ENCODE measurements at places on chromosomes 4 and X.

GRCh38 chr4:118969359-118969758 lies 80.7 kb downstream of the SYNPO2 start:
- DNase-seq: peak; percentile 71

DNA sequence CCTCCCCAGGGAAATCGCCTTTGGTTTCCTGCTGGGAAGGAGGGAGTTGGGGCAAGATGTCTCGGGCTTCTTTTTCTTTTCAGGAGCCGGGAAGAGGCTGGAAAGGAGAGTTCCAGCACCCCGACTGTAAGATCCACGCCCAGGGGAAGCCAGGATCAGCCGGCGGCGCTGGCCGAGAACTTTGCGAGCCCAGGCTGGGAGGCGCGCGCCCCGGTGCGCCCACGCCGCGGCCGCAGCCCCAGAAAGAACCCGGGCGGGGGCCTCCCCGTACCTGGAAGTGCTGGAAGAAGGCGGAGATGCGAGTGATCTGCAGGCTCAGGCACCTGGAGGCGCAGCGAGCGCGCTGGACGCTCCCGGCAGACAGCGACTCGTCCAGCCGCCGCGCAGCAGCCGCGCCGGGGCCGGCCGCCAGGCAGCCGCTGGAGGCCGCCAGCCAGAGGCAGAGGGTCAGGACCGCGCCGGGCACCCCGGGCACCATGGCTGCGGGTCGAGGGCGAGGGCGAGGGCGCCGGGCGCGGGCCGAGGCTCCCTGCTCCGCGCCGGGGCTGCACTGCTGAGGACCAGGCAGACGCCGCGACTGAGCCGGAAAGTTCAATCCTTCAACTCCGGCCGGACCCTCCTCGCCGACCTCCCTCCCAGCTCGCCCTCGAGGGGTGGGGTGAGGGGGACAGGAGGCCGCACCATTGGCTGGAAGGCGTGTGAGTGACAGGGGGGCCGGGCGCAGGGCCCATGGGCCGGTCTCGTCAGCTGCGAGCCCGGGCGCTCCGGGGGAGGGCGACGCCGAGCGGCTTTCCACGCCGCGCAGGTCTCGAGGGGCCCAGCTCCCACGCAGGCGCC lies at the start of gene ANOS1:
Gene ANOS1, minus strand, starts transcription at position 579 of the 837 bp plus-strand sequence. Its CDS starts 101 bp downstream, at position 478.
- peak; percentile 4 for DNase-seq

GRCh38 chr4:6177587-6178197 lies 22.7 kb downstream of the JAKMIP1 start:
- no peak for DNase-seq

- DNase-seq: no peak
Measured at GRCh38 chr4:72991873-72992272, 77.6 kb downstream of the COX18 start.

GRCh38 chr4:87932718-87933141 lies 42.8 kb upstream of the SPP1 start:
- DNase-seq: no peak

GRCh38 chr4:74934888-74935287 lies 2.0 kb downstream of the PARM1 start:
- DNase-seq: no peak

GRCh38 chr4:163941221-163941905 lies 446.9 kb downstream of the TMA16 start:
- DNase-seq: no peak

DNA sequence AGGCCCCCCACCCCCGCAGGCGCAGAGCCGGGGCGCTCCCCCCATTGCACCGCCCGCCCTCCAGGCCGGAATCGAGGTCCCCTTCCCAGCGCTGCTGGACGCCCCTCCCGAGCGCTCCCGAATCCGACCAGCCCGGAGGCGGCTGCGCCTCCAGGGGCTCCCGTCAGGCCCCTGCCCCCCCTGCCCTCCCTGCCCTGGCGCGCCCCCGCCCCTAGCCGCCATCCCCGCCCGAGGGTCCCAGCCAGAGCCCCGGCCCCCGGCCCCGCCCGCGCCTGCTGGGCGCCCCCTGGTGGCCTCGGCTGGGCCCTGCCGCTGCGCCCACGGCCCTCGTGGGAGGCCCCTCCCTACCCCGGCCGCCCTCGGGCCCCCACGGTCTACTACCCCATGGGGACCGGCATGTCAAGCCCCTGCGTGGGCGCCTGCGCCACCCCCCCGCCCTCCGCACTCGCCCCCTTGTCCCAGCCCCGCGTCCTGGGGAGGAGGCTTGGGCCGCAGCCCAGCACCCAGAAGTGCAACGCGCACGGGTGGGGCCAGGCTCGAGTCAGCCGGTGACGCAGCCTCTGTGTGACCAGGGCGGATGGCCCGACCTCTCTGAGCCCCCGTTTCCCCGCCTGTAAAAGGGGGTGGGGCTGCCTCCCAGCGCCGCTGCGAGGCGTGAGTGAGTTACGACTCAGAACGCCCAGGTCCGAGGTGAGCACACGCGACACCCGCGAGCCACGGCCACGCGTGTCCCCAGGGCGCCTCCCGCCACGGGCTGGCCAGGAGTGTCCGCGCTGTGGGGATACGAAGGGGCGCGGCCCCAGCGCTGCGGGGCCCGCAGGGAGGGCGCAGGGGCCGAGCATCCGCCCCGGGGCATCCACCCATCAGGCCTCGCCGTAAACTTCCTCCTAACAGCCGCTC lies 104.9 kb downstream of the FAM53A start:
- peak; percentile 93 for DNase-seq

DNA sequence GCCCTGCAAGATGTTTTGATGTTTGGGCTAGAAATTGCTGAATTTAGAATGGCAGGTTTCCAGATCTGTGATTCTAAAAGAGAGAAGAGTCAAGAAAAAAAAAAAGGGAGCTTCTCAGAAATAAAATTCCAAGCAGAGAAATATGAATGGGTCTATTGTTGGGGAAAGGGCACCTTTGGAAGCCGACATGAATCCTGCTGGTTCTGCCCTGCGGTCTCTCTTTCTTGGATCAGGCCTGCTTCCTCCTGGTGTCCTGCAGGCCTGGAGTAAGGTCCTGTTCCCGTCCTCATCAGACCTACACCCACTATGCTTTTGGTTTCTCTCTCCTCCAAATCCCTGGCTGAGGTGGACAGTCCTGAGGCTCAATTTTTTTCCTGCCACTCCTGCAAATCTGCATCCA lies 109.8 kb upstream of the TRIM2 start:
- DNase-seq: no peak

- no peak for DNase-seq
Measured at GRCh38 chrX:69197690-69198089, 32.4 kb upstream of the PJA1 start.

Measured in GM03348 (cell line).